ENCODE measurements at places on chromosomes 11 and 22.

GRCh38 chr22:30969532-30970355 lies 679 bp downstream of the TUG1 start:
- DNase-seq: no peak

DNA sequence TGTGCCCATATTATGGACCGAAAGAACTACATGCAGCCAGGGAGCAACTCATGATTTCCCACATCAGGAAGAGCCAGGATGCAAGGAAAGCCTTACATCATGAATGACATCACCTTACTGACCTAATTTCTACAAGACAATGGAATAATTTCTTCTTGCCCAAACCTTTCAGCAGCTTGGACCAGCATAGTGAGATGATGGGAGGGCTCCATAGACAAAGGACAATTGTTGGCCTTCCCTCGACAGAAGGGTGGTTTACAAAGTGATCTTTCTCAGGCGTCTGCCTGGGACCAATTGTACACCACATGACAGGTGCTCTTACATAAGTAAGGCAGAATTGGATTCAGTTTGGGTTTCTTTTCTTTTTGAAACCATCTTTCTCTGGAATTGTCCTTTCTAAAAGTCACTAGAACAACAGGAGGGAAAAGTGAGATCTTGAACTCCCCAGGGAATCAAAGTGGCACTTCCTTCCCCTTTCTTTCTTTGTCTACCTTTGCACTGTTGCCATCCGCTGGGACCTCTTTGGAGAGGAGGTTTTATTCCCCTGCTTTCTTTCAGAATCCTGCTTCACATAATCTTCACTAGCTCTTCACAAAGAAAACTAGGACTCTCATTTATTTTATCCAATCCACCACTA lies 51.7 kb upstream of the PAK1 start:
- no peak for DNase-seq

DNA sequence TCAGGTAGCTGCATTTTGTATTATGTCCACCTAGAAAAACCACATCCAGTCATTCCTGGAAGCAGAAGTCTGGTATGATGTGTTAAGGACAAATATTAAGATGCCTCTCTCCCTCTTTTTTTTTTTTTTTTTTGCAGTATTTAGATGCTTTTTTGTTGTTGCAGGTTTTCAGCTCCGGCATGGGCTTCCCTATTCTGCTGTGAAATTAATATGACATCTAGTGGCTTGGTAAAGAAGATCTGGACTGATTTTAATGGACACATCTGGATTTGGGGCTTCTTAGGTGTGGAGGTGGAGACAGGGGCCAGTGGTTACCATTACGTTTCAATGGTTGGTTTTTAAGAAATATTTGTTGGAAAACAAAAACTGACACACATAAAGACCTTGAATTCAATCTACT lies 47.5 kb upstream of the RASSF10 start:
- DNase-seq: no peak

- no peak for DNase-seq
These were observed 46.9 kb downstream of the SMIM38 start for GRCh38 chr11:69202511-69203221.

DNA sequence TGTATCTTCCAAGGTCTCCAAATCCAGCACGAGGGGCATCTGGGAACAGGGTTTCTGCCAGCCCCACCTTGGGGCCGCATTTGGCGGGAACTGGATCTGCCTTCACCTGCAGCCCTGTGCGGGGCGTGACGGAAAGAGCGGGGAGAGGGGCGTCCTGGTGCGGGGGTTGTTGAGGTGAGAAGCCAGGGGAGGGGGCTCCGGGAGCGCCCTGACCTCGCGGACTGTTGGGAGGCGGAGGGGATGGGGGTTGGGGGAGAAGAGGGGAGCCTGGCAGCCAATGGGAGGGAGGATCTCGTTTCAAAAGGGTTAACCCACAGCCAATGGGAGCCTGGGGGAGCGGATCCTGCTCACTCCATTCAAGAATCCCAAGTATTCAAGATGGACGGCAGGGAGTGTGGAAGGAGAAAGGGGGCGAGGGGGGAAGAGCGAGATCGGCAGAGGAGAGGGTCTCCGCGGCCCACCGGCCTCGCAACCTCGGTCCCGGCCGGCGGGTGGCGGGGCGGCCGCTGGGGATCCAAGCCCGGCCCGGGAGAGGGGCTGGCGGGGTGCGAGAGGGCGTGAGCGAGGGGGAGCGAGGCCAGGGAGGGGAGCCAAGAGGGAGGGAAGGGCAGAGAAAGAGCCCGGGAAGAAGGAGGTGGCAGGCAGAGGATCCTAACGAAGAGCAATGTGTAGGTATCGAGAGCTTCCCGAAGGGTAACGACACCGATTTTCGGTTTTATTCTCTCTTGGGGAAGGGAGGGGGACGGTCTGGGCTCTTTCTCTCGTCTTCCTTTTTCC lies 11.5 kb downstream of the YPEL4 start:
- DNase-seq: no peak

DNA sequence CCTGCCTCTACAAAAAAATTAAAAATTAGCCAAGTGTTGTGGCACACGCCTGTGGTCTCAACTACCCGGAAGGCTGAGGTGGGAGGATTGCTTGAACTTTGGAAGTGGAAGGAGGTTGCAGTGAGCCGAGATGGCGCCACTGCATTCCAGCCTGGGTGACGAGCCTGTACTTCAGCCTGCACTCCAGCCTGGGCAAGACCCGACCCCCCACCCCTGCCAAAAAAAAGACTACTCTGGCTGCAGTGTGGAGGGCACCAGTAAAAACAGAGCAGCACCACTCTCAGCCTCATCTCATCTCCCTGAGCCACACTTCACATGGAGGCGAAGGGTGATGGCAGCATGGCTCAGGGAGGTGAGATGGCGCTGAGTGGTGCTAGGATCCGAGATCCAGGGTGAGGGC lies 50.3 kb upstream of the THY1 start:
- DNase-seq: no peak

- no peak for DNase-seq
These were observed 77.5 kb downstream of the PPFIBP2 start for GRCh38 chr11:7591107-7591894.

- no peak for DNase-seq
These were observed 53.8 kb upstream of the TTC12 start for GRCh38 chr11:113260541-113260940.

Measured in esophagus squamous epithelium (tissue), 5 donors.